ENCODE measurements at places on chromosomes 1 and 21.

DNA sequence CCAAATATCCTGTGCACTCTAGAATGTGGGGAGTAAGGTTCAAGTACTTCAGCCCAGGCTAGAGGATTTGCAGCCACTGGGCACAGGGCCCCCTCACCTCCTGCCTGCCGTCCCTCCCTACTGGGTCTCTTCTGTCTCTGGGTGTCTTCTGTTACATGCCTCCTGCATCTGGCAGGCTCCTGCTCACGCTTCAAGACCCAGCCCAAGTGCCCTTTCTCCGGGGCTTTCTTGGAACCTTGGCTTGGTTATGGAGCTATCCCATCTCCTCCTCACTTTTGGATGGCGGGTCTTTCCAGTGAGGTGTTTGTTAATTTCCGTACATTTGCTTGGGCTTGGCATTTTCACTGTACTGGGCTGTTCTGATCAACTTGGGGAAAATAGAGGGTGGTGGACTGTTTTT lies 129.0 kb downstream of the GALNT2 start:
- no peak for DNase-seq

- no peak for DNase-seq
These were observed 25.3 kb downstream of the OPTC start for GRCh38 chr1:203519053-203519840.

DNA sequence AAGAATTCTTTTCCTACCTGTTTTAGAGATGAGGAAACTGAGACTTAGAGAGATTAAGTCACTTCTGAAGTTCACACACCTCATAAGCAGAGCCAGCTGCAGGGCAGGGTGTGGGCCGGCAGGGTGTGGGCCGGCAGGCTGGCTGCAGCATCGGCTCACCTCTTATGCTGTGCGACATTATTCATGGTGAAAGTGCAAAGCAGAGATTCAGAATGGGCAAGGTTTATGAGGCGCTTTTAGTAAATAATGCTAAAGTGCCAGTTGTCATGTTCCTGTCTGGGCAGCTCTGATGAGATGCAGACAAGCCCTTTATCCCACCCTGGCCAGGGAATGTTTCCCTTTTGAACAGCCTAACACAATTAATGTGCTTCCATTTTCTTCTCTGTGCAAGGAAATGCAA lies 14.6 kb downstream of the MAB21L3 start:
- no peak for DNase-seq

- DNase-seq: no peak
These were observed 102.3 kb upstream of the TMPRSS2 start for GRCh38 chr21:41610042-41610839.

DNA sequence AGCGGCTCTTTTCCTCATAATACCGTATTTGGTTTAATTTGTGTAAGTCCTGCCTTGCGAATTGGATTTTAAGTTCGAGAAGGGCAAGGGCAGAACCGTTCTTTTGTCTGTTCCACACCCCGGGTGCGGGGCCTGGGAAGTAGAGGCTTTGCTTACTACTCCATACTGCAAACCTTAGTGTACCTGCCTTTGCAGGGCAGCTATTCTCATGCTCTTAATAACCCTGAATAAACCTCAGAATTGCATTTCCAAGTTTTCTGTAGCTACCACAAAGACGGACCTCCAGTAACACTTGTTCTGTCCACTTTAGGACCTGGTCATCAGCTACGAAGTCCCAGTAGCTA lies 657 bp upstream of the HNRNPU start:
- no peak for DNase-seq

DNA sequence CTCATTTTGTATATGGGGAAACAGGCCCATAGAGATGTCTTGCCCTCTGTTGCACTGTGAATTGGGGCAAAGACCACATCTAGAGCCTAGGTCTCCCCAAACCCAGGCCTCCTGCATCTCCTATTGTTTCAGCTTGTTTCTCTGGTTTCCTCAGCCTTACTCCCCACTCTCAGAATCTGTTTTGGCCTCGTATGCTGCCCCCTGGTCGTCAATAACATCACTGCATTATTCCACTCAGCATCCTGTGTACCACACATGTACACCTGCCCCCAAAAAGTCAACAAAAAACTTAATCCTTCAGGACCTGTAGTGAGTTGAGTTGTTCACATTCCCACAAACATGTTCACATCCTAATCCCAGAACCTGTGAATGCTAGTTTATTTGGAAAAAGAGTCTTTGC lies 184.8 kb downstream of the BRINP2 start:
- no peak for DNase-seq

- no peak for DNase-seq
These were observed 79.2 kb downstream of the PRDM16 start for GRCh38 chr1:3148171-3148570.
